ENCODE measurements at places on chromosomes 16 and 17.

DNA sequence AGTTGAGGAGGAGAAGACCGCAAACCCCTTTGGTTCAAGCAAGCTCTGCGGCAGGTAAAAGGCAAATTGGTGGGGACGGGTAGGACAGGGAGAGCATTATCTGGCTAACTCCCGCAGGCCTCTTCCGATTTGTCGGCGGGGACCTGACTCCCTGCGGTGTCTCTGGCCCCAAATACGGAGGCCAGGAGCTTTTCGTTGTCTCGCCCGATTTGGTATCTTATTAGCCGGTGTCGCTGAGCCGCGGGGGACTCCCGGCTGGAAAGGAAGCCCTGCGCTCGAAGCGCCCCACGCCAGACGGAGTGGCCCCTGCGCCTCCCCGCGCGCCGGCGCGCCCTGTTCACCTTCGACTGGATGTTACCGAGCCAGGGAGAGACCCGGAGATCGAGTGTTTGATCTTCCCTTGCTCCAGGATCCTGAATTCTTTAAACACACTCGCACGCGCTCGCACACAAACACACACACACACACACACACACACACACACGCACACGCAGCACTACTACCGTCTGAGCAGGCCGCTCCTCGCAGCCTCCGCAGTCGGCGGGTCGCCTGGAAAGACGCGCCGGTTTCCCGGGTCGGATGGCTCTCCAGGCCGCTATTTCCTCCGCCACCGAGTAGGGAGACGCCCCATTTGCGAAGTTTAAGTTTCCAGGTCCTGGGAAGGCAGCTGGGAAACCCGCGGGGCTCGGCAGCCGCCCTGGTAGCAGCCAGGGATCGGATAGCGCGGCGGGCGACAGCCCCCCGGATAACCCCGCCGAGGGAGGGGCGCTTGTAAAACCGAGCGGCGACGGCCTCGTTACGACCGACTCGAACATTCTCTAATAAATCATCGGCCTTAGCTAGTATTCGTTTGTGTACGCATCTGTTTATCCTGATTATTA is 3.3 kb downstream of the PRAC1 start:
- H3K4me1 ChIP-seq, result peaks cover 22% of the 10 kb centered on the region
- no peaks in the 10 kb centered on the region for H3K36me3 ChIP-seq
- peaks cover 74% of the 10 kb centered on the region for H3K27me3 ChIP-seq
- peak overlapping the region; percentile 3 for H3K4me3 ChIP-seq

DNA sequence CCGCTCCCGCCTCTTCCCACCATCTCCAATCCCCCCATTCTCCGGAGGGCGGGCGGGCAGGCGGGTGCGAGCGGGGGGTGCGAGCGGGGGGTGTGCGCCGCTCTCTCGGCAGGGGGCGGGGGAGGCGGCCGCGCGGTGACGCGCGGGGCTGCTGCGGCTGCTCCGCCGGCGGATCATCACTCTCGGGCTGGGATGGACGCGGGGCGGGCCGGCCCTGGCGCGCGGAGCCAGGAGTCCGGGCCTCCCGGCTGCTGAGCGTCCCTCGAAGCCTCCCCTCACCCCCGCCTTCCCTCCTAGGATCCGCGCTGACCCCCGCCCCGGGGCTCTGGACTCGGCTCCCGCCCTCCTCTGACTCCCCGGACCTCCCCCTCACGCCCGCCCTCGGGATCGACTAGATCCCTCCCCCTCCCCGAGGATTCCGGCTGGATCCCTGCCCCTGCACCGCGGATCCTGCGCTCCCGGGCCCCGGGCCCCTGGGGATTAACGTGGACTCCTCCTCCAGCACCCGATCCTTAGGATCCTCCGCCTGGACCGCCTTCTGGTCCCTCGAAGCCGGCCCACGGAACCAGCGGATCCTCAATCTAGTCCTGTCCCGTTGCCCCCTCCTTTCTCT is 946 bp upstream of the TMEM256 start:
- peak overlapping the region; percentile 95 for H3K4me3 ChIP-seq
- no peak for DNase-seq
- H3K27ac ChIP-seq, result peak overlapping the region; percentile 98
- H3K27me3 ChIP-seq, result peaks cover 2% of the 10 kb centered on the region
- H3K36me3 ChIP-seq, result no peaks in the 10 kb centered on the region

- no peaks in the 10 kb centered on the region for H3K27me3 ChIP-seq
- no peaks in the 10 kb centered on the region for H3K4me1 ChIP-seq
- no peak overlapping the region for H3K4me3 ChIP-seq
- DNase-seq, result no peak
- H3K36me3 ChIP-seq, result peaks cover 82% of the 10 kb centered on the region
- no peak overlapping the region for H3K27ac ChIP-seq
Measured at GRCh38 chr16:71453036-71453435, 9.0 kb downstream of the ZNF23 start.

DNA sequence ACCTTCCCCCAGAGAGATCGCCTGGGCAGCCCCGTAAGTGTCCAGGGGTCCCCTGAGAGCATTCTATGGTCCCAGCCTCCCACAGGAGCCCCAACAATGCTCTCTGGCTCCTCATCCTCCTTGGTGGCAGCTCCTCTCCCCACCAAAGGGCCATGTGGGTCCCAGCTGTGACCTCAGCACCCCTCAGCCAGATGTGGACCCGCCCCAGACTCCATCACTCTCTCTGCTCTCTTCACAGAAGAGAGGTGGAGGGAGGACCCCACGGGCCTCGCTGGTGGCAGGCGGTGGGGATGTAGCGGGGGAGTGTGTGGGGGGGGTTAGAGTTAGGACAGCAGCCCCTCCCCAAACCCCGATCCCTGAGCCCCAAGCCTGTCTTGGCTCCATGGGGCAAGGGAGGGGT is 41.0 kb downstream of the SOCS3 start:
- no peaks in the 10 kb centered on the region for H3K36me3 ChIP-seq
- no peaks in the 10 kb centered on the region for H3K27me3 ChIP-seq
- no peak overlapping the region for H3K4me3 ChIP-seq
- H3K27ac ChIP-seq, result no peak overlapping the region

- no peaks in the 10 kb centered on the region for H3K36me3 ChIP-seq
- no peak overlapping the region for H3K27ac ChIP-seq
- no peak overlapping the region for H3K4me3 ChIP-seq
- DNase-seq, result no peak
- H3K27me3 ChIP-seq, result peaks cover 6% of the 10 kb centered on the region
Measured at GRCh38 chr17:49021768-49022103, 24.6 kb downstream of the IGF2BP1 start.

GRCh38 chr17:43125967-43126910 is 1.1 kb upstream of the BRCA1 start:
- no peaks in the 10 kb centered on the region for H3K27me3 ChIP-seq
- H3K4me1 ChIP-seq, result peaks cover 20% of the 10 kb centered on the region
- peaks cover 36% of the 10 kb centered on the region for H3K36me3 ChIP-seq
- peak overlapping the region; percentile 87 for H3K4me3 ChIP-seq

DNA sequence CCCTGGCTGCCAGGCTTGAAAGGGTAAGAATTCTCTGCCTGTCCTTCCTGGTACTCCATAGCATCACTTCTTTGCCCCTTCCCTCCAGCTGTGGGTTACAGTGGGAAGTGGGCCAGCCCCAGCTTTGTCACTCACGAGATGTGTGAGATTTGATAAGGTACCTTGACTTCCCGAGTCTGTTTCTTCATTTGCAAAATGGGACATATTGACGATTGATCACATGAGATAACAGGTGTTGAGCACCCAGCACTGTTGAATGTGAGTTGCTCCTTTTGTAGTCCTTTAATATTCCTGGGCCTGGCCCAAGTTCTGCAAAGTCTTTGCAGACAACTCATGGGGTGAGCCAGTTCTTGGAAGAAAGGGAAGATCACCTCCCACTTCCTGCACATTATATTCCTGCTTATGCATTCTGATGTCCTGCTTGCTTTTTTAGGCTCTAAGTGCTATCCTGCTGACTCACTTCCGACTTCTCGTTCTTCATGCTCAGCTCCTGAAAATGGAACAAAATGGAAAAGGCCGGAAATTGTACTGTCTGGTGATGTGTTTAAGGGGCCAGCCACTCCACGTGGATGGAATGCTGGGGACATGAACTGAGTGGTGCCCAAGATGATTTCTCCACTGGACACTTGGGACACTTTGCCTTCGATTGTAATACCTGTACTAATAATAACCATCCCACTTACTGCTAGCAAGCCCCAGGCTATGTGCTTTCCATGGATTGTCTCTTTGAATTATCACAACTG is 8.3 kb upstream of the NLK start:
- H3K4me3 ChIP-seq, result no peak overlapping the region
- H3K27ac ChIP-seq, result no peak overlapping the region
- H3K4me1 ChIP-seq, result peaks cover 6% of the 10 kb centered on the region
- DNase-seq, result no peak
- no peaks in the 10 kb centered on the region for H3K27me3 ChIP-seq

DNA sequence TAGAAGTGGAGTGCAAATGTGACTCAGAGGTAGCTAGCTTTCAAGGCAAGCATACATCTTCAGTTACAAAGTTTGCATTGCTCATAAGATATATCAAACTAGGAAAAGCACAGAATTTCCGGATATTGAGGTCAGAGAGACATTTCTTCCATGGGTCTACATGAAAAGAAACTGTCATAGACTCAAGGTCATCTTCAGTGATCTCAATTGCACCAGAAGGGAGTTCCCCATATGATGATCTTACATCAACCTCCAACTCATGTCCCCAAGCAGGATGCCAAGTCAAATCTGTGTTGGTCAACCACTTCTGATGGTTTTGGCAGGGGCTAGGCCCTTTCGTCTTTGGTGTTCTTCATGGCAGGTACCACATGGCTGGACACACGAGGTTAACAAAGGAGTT is 459.9 kb upstream of the MAF start:
- no peaks in the 10 kb centered on the region for H3K36me3 ChIP-seq
- H3K27me3 ChIP-seq, result no peaks in the 10 kb centered on the region
- DNase-seq, result no peak
- no peak overlapping the region for H3K27ac ChIP-seq
- H3K4me3 ChIP-seq, result no peak overlapping the region
- H3K4me1 ChIP-seq, result no peaks in the 10 kb centered on the region

GRCh38 chr16:58577141-58577540 is 52.5 kb downstream of the CNOT1 start:
- H3K36me3 ChIP-seq, result peaks cover 68% of the 10 kb centered on the region
- H3K4me1 ChIP-seq, result peaks cover 4% of the 10 kb centered on the region
- no peak overlapping the region for H3K4me3 ChIP-seq
- no peak overlapping the region for H3K27ac ChIP-seq
- H3K27me3 ChIP-seq, result no peaks in the 10 kb centered on the region
- no peak for DNase-seq

- no peaks in the 10 kb centered on the region for H3K36me3 ChIP-seq
- H3K27me3 ChIP-seq, result no peaks in the 10 kb centered on the region
- peak; percentile 20 for DNase-seq
- no peak overlapping the region for H3K4me3 ChIP-seq
- H3K27ac ChIP-seq, result no peak overlapping the region
Measured at GRCh38 chr16:14186007-14186794, 115.1 kb downstream of the MRTFB start.

GRCh38 chr16:86300746-86301481 is 209.4 kb upstream of the FOXF1 start:
- no peaks in the 10 kb centered on the region for H3K4me1 ChIP-seq
- no peak overlapping the region for H3K4me3 ChIP-seq
- no peaks in the 10 kb centered on the region for H3K36me3 ChIP-seq
- H3K27ac ChIP-seq, result no peak overlapping the region

- no peak for DNase-seq
- no peak overlapping the region for H3K4me3 ChIP-seq
- peaks cover 9% of the 10 kb centered on the region for H3K4me1 ChIP-seq
- H3K27me3 ChIP-seq, result no peaks in the 10 kb centered on the region
- no peaks in the 10 kb centered on the region for H3K36me3 ChIP-seq
Measured at GRCh38 chr17:55466671-55467070, 44.6 kb downstream of the SMIM36 start.

DNA sequence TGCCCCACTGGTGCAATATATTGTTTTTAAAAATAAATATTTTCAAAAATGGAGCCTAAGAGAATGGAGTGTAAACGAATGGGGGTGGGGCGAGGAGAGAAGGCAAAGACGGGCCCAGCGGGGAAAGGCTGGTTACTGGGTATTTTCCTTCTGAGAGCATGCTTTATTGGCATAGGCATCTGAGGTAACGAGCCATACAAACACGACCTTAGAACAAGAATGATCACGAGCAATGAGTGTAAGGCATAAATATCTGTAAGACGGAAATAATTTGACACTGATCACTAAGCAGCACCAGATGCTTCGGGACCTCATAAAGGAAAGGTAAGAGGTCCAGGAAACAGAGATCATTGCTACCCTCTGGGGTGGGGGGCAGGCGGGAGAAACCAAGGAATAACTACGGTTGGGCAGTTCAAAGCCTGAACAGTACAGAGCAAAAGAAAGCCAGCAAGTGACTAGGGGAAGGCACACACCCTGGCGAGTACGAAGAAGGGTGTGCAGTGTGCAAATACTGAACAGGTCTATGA is 959 bp downstream of the SSH2 start:
- no peak overlapping the region for H3K4me3 ChIP-seq
- H3K4me1 ChIP-seq, result peaks cover 31% of the 10 kb centered on the region
- H3K36me3 ChIP-seq, result peaks cover 6% of the 10 kb centered on the region
- H3K27me3 ChIP-seq, result no peaks in the 10 kb centered on the region
- no peak overlapping the region for H3K27ac ChIP-seq
- peak; percentile 60 for DNase-seq

GRCh38 chr17:60809421-60809820 is 131.8 kb downstream of the BCAS3 start:
- no peaks in the 10 kb centered on the region for H3K4me1 ChIP-seq
- H3K36me3 ChIP-seq, result peaks cover 22% of the 10 kb centered on the region
- H3K4me3 ChIP-seq, result no peak overlapping the region
- H3K27me3 ChIP-seq, result no peaks in the 10 kb centered on the region
- DNase-seq, result no peak
- no peak overlapping the region for H3K27ac ChIP-seq

- DNase-seq, result no peak
- H3K36me3 ChIP-seq, result no peaks in the 10 kb centered on the region
- H3K27me3 ChIP-seq, result peaks cover 31% of the 10 kb centered on the region
- H3K4me1 ChIP-seq, result no peaks in the 10 kb centered on the region
- no peak overlapping the region for H3K27ac ChIP-seq
Measured at GRCh38 chr17:5789528-5789927, 205.2 kb upstream of the NLRP1 start.

- peak overlapping the region; percentile 95 for H3K4me3 ChIP-seq
- peaks cover 11% of the 10 kb centered on the region for H3K36me3 ChIP-seq
- H3K4me1 ChIP-seq, result peaks cover 57% of the 10 kb centered on the region
Measured at GRCh38 chr17:21211825-21212479, 2.0 kb downstream of the TMEM11 start.

DNA sequence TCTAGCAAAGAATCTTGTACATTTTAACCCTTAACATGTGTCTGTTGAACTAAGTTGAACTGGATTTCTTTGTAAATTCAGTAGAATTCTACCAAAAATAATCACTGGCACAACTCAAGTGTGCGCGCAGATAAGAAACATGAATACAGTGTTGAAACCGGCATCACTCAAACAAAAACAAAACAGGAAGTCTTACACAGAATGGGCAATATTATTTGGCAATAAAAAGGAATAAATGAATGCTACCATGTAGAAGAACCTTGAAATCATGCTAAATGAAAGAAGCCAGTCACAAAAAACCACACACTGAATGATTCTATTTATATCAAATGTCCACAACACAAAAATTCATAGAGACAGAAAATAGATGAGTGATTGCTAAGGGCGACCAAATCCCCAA is 102.9 kb upstream of the ZFHX3 start:
- H3K27me3 ChIP-seq, result peaks cover 13% of the 10 kb centered on the region
- no peak overlapping the region for H3K27ac ChIP-seq
- no peaks in the 10 kb centered on the region for H3K36me3 ChIP-seq
- no peak for DNase-seq

Data from activated CD8-positive, alpha-beta T cell treated with anti-CD3 and anti-CD28 coated beads for 36 hours (primary cell).